ENCODE measurements at places on chromosomes 4 and X.
A peak's percentile ranks its signal among the peaks of the same experiment; 100 is the strongest.

DNA sequence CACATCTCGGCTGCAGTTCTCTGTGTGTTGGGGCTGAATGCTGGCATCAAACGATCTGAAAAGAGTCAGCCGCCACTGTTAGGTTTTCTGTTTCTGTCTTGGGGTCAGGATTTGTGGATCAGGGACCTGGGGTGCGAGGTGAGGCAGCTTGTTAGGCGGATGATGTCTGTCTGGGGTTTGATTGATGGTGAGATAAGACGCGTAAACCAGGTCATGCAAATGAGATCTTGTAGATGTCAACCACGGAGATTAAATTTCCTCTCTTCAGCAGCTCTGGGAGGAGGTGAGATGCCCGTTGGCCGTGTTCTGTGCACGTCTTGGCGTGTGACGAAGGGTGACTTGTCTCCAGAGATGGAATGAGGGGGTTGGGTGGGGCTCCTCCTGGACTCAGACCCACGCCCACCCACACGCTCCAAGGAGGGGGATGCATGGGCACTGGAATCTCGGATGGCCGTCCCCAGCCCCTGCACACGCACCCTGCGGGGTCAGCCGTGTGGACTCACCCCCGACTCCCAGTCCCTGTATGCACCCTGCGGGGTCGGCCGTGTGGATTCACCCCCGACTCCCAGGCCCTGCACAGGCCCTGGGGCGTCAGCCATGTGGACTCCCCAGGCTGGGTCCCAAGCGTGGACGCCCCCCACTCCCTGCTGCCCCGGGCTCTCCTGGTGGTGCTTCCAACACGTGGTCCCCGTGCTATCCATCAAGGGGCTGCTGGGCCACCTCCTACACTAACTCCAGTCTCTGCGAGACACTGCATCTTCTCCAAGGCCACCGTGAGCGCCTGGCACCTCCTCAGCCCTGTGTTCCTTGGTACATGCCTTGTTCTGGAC, 16.0 kb upstream of the UVSSA start:
- DNase-seq: no peak

- DNase-seq: peak; percentile 2
Measured at GRCh38 chrX:51420610-51421009, 75.8 kb downstream of the NUDT11 start.

DNA sequence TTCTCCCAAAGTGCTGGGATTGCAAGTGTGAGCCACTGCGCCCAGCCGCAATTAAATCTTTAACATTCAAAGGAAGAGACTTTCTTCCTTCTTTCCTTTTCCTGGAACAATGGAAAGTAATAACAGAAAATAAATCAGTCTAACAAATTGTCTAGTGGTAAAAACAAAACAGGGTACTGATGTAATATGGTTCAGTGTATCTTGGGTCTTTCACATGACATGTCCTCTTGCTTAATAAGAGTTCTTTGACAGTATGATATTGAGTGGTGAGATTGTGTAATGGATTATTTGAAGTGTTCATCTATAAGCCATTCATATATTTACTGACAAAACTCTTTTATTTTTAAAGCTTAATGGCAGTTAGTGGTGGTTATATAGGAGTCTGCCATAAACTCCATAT, 256.6 kb downstream of the SPRY1 start:
- DNase-seq: no peak

GRCh38 chrX:48028091-48028490, 21.3 kb downstream of the SPACA5 start:
- DNase-seq: no peak

DNA sequence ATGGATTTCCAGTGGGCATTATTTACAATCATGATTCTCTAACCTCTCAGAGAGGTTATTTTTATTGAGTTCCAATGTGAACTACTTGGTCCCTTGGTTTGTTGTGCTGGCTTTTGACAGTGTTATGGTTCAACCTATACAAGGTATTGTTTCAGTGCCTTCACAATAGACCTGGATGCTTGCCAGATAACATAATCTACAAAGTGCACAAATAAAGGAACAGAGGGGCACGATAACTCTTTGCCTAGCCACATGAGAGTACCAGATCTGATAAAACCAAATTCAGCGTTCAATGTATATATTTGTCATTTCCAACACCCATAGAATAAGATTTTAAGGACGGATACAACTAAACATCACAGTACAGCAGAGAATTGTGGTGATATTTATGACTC, 120.8 kb downstream of the RASL11B start:
- DNase-seq: no peak

DNA sequence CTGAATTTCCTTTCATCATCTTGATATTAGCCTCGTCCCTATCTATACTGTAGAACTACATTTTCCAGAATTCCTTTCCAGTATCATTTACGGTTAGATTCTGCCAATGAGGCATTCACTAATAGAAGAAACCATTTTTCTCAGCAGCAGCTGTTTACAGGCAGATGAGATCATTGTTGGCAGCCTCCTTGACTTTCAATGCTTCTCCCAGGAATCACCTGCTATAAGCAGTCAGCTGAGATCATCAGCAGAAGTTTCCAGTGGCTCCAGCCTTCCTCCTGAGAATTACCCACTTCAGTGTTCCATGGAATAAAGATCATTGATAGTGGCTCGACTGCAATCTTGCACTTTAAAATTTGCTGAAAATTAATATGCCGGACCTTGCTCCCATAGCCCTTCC, 157.3 kb upstream of the TET2 start:
- DNase-seq: peak; percentile 64

- no peak for DNase-seq
Measured at GRCh38 chr4:40829586-40829985, 79.8 kb downstream of the NSUN7 start.

GRCh38 chr4:82818664-82819662, 20.4 kb upstream of the SCD5 start:
- no peak for DNase-seq

- no peak for DNase-seq
Measured at GRCh38 chr4:72302981-72303704, 265.9 kb downstream of the ADAMTS3 start.

GRCh38 chrX:42955349-42955748, 177.4 kb upstream of the PPP1R2C start:
- no peak for DNase-seq

DNA sequence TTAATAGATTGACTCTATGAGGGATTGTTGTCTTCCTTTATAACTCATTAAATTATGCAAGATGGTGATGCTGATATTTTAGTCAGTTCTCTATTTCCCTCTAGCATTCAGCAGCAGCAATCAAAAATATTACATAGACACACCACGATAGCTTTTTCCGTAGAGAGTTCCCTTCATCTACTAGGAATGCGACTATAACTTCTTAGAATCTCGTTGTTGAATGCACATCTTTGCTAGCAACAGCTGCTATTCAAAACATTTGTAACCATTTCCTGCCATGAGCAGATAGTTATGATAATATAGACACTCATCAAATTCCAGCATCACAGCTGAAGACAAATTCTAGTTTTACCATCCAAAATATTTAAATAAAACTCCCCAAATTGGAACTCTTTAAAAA, 147.4 kb upstream of the FGF13 start:
- DNase-seq: no peak

DNA sequence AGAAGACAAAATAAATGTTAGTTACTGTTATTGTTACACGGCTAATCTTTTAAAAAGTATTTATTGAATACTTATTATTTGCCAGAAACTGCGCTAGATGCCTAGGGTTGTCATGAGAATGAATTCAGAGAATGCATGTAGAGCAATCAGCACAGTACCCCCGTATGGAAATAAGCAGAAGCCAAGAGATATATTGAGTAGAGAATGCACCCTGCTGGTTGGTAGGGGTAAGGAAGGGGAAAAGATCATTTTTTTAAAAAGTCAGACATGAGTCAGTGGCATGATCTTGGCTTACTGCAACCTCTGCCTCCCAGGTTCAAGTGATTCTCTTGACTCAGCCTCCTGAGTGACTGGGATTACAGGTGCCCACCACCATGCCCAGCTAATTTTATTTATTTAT, 13.1 kb upstream of the DRP2 start:
- DNase-seq: peak; percentile 25

GRCh38 chr4:173214231-173214630, 45.6 kb downstream of the GALNT7 start:
- DNase-seq: no peak

- DNase-seq: no peak
Measured at GRCh38 chr4:2596611-2597010, 60.2 kb downstream of the FAM193A start.

GRCh38 chrX:4322916-4323315, 609.5 kb upstream of the PRKX start:
- no peak for DNase-seq
